ENCODE measurements at places on chromosomes 3 and 15.

DNA sequence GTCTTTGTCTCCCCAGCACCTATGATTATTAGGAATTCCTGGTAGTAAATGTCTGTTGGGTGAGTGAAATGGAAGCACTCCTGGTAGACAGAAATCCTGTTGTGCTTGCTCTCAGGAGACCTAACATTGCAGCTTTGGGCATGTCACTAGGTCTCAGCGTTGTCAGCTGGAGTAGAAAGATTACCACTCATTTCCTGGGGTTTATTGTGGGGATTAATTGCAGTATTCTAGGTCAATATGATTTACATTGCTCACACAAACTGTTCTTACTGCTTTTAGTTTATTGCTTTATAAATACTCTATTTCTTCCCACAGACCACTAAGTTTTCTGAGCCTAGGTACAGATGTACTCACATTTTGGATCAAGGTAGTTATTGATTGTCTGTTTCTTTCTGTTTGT lies 5.1 kb downstream of the TSEN2 start:
- no peak for DNase-seq

DNA sequence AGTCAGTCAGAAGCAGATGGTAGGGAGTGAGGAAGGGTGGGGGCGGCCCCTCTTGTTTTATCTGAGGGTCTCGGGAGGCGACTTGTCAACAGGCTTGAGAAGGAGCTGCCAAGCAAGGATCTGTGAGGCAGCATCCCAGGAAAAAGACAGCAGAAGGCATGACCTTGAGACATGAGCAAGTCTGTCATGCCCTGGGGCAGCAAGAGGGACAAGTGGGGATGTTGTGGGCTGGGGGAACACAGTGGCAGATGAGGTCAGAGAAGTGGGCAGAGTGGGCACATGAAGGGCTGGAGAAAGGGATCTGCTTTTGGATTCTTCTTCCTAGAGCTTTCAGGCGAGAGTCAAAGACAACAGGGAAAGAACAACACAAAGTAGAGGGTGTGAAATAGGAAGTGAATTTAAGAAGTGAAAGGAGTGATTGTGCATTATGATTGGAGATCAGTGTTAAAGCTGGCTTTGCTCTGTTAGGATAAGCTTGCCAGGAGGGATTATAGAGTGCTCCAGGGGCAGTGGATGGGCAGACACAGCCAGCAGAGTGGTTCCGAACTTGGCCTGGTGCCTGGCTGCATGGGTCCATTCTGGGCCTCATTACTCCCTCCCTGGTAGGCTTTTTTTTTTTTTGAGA lies 73.3 kb downstream of the USP13 start:
- no peak for DNase-seq

GRCh38 chr15:70509282-70509662 lies 254.1 kb downstream of the UACA start:
- no peak for DNase-seq

GRCh38 chr3:124032311-124032880 lies 40.5 kb upstream of the ROPN1 start:
- peak; percentile 47 for DNase-seq

GRCh38 chr15:27764339-27764738 lies 334.8 kb downstream of the OCA2 start:
- DNase-seq: no peak

- peak; percentile 25 for DNase-seq
Observed at GRCh38 chr15:82852941-82853561, 43.6 kb downstream of the WHAMM start.

GRCh38 chr15:65666257-65666656 lies 44.5 kb downstream of the SLC24A1 start:
- DNase-seq: peak; percentile 44

DNA sequence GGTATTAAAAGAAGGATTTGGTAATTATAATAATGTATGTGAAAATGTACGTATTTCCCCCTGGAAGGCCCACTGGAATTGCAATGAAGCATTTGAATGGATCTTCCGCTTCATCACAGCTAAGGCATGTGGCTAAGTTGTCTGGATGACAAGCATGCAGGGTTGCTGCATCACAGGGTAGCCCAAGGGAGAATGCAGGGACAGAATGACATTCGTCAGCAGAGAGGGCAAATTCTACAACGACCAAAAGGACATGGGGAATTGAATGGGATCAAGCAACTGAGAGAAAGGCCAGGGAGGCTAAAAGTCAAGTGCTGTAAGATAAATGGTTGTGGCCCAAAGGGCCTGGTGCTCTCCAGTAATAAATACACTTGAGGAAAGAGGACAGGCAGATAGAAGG lies 95.4 kb downstream of the ISL2 start:
- DNase-seq: peak; percentile 24

DNA sequence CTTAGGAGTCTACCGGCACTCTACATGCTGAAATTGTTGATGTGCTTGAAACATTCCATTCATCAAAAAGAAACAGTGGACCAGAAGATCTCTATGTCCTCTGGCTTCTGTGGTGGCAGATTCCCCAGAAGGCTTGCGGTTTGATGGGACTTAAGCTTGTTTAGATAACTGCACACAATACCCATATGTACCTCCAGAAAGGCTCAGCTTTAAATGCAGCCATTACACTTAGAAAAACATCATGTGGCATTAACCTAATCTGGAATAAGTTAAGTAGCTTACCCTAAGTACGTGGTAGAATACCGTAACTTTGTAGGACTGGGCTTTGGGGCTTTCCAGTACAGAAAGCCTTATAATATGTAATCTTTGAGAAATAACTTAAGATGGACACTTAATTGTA lies 187.3 kb downstream of the RBMS3 start:
- no peak for DNase-seq

DNA sequence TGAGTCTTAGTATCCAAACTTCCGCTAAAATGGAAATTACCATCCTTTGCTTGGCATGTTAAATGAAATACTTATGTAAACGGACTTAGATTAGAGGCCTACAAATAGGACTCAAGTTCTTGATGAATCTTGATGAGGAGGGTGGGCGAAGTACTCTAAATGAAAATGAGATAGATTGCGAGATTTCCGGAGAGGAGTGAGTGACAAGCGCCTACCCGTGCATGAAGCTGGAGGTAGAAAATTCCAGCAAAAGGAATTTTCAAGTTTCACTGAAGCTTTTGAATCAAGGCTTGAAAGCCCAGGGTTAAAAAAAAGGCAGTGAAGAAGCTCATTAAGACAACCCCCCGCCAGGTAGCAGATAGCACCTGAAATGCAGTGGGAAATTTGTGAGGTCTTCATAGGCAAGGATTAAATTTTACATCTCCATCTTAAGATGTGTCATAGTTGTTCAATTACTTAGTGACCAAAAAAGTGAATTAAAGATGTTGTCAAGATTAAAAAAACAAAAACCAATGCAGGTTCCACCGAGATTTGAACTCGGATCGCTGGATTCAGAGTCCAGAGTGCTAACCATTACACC lies 655 bp upstream of the RAB11A start:
- no peak for DNase-seq

- no peak for DNase-seq
Observed at GRCh38 chr3:66010739-66011655, 27.7 kb downstream of the MAGI1 start.

DNA sequence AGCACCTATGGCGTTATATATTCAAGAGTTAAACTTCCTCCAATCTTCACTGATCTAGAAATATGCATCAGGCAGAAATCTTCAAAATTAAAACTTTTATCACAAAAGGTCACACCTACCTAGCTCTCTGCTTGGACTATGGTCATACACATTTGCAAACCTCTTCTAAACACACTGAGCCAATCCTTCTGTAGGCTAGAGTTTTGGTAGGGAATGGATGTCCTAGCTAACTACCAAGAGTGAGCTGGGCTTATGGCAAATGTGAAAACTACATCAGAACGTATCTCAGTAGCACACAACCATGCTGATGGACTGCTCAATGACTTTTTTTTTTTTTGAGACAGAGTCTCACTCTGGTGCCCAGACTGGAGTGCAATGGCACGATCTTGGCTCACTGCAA lies 29.6 kb downstream of the SETD2 start:
- no peak for DNase-seq

GRCh38 chr3:142366434-142366833 lies 81.4 kb downstream of the XRN1 start:
- no peak for DNase-seq

GRCh38 chr15:70253461-70254156 lies 155.9 kb upstream of the TLE3 start:
- DNase-seq: no peak

- DNase-seq: peak; percentile 49
Observed at GRCh38 chr3:71680603-71681002, 44.6 kb downstream of the EIF4E3 start.

DNA sequence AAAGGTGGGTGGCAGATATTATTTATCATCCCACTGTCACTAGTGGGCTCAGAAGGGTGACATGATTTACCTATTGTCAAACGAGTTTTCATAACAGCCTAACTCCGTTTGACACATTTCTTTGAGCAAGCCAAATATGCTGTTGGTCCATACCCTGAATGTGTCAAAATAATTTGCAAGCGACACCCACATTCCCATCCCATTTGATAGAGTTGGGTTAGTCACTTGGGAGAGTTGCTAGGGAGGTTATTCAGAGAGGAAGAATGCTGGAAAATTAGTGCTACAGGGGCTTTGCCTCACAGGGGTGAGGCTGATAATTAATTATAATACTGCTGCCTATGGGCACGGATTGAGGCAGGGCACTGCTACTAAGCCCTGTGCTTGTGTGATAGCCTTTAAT lies 98.5 kb upstream of the FHIT start:
- DNase-seq: no peak

DNA sequence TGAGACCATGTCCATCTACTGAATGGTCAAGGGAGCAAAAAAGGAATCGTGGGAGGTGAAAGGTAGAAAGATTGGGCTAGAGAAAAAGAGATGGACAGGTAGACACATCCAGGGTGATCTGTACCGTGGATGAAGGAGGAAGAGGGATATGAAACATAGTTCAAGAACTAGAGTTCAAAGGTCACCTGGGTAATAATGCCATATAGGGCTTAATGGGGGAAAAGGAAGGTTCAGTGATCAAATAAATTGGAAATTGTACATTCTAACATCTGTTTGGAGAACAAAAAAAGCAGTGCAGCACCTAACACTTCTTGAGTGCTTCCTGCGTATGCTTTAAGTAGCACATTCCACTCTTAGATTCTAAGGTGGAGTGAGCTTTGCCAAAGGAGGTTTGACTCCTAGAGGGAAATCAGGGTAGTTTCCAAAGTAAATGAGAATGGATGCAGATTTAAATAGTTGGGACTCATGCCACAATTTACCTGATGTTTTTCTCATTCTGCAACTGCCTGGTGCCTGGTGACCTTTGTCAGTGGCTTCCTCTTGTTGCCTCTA lies 46.6 kb downstream of the MITF start:
- no peak for DNase-seq

DNA sequence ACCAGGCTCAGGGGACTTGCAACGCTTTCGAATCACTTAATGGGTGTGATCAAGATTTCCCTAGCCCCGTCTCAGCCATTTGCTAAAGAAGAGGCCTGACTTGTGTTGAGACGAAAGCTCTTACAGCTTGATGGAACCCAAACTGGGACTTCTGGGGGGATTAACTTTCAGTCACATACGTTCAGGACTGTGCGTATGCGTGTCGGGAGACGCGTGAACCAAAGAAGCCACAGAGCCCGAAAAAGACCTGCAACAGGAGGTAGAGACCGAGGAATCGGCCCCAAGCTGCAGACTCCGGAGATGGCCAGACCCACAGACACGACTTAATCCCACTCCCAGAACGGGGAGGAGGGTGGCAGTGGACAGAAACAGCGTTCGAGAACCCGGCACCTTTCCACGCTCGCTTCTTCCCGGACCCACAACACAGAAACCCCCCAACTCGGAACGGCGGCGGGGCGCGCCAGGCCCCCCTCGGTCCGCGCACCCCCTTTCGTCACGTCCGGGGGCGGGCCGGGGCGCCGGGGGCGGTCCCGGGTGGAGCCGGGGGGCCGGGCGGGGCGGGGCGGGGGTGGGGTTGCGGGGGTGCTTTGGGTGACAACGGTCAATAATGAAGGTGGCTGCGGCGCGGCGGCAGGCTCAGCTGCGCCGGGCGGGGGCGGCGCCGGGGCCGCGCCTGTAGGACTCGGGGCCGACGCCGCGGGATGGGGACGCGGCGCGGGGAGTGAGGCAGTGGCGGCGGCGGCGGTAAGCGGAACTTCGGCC lies at the start of gene ATP11B:
Gene ATP11B, plus strand, starts transcription at position 604 of the 762 bp plus-strand sequence. CDS start 256 bp downstream, outside the sequence.
- peak; percentile 40 for DNase-seq

- DNase-seq: no peak
Observed at GRCh38 chr3:182111967-182112366, 400.2 kb downstream of the SOX2 start.

DNA sequence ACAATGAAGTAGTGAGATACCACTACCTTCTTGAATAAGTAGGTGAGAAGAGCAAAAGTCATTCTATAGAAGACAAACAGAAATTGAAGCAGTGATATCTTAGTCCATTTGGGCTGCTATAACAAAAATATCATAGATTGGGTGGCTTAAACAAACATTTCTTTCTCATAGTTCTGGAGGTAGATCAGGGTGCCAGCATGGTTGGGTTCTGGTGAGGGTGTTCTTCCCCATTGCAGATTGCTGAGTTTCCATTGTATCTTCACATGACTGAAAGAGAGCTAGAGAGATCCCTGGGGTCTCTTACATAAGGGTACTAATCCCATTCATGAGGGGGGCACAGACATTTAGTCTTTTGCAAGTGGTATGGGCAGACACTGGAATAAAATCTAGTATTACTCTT lies 32.9 kb upstream of the IFT57 start:
- DNase-seq: no peak

GRCh38 chr3:127263586-127264231 lies 24.1 kb downstream of the PRR20G start:
- no peak for DNase-seq

- peak; percentile 29 for DNase-seq
Observed at GRCh38 chr3:146218880-146219866, 31.7 kb downstream of the PLSCR4 start.

GRCh38 chr3:157650172-157650571 lies 147.0 kb upstream of the VEPH1 start:
- no peak for DNase-seq

- DNase-seq: no peak
Observed at GRCh38 chr15:70424937-70425411, 327.3 kb upstream of the TLE3 start.
